GM12891 (cell line): ENCODE measurements at places on chromosomes 3 and 15.

DNA sequence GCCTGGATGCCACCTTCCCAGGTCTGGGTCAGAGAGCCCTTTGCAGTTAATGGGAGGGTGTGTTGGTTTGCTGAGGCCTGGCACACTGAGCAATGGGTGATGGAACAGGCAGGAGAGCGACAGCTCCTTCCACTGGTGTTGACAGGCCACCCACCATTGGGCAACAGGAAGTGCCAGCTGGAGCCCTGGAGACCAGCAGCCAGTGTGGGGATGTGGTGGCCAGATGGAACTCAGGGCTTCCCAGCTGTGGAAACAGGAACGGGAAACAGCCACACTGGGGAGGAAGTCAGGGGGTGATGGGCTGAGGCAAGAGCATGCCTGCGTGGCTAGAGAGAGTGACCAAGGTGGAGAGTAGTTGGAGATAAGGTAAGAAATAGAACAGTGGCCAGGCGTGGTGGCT lies 9.3 kb downstream of the PSTPIP1 start:
- no peak for DNase-seq

GRCh38 chr15:69482686-69483256 lies 30.2 kb downstream of the RPLP1 start:
- no peak for DNase-seq

- no peak for DNase-seq
These were observed 47.0 kb upstream of the PPIB start for GRCh38 chr15:64209680-64210334.

DNA sequence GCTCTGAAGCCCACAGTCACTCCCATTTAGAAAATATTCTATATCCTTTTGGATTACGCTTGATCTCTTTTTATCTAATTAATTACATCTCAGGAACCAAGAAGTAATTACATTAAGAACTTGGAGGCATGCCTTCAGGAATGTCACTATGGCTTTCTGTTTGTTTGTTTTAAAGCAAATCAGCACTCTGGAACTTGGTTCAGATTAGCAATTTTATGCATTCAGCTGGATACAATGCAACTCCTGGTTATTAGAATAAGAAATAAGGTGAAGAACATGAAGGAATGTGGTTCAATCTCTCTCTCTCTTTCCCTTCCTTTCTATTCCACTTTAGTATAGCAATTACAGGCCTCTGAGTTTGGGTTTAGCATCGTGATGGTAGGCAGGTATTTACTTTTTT lies 235.8 kb downstream of the FHIT start:
- no peak for DNase-seq

DNA sequence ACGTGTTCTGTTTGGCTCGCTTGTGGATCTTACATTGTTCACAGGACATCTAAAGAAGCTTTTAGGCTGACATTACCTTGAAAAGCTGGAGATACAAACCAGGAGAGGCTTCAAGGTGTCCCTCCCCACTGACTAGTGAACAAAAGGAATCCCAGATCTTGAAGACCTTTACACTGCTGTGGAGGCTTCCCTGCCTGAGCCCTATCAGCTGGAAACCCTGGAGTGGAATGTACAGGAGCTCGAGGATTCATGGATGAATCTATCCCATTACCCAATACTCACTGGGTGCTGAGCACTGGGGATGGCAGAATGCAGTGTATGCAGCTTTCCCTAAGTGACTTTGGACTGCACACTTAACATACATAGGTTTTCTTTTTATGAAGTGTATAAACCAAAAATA lies 82.3 kb upstream of the MFGE8 start:
- DNase-seq: no peak

DNA sequence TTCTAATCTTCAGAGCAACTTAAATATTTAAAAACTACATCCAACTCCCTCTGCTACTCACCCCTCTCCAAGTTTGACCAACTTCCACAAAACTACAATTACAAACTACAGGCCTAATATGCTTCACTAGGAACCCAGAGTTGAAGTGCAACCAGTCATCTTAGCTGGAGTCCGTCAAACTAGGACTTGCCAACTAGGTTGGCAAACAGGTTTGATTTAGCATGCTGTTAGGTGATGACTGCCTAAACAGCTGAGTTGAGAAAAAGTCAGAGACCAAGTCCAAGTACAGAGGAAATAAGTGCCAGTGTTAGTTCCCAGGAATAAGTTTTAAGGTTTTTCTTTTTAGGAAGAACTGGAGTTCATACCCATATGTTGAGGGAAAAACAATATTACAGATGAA lies 1109.0 kb downstream of the TUSC7 start:
- DNase-seq: no peak

DNA sequence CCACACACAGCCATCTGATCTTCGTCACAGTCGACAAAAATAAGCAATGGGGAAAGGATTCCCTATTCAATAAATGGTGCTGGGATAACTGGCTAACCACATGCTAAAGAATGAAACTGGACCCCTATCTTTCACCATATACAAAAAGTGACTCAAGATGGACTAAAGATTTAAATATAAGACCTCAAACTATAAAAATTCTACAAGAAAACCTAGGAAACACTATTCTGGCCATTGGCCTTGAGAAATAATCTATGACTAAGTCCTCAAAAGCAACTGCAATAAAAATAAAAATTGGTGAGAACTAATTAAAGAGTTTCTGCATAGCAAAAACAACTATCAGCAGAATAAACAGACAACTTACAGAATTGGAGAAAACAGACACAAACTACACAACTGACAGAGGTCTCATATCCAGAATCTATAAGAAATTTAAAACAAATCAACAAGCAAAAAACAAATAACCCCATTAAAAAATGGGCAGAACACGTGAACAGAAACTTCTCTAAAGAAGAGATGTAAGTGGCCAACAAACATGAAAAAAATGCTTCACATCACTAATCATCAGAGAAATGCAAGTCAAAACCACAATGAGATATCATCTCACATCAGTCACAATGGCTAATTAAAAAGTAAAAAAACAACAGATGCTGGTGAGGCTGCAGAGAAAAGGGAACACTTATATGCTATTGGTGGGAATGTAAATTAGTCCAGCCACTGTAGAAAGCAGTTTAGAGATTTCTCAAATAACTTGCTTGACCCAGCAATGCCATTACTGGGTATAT lies 104.0 kb downstream of the NR1I2 start:
- DNase-seq: no peak

GRCh38 chr3:45760878-45761711 lies 35.2 kb downstream of the SLC6A20 start:
- DNase-seq: peak; percentile 75

DNA sequence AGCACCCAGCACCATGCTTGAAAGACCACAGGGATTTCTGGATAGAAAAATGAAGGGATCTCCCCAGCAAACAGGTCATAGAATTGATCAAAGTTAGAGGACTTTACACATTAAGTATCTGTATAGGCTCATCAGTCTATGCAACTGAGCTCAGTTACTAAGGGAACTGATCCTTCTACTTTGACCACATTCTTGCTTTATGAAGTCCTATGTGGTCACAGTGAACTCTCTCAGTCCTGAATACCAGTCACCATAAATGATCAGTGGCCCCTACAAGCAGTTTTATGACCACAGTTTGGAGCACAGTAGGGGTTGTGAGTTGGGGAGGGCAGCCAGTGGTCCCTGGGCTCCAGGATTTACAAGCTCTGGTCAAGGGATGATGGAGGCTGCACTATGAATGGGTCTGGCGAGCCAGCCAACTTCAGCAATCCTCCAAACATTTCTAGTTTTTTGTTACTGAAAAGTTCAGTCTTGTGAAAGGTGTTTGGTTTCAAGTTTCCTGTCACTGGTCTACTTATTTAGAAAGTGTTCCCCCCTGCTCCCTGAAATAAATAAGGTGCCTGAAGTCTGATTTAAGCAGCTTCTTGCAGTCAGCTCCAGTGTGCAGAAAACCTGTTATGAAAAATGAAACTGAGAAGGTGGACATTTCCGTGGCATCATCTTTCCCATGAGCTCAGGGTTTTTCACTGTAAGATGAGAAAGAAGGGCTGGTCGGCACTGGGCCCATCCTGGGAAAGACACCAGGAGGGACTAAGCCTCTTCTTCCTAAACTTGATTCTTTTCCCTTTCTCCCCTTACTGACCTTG lies 75.5 kb downstream of the DAPK2 start:
- peak; percentile 44 for DNase-seq

DNA sequence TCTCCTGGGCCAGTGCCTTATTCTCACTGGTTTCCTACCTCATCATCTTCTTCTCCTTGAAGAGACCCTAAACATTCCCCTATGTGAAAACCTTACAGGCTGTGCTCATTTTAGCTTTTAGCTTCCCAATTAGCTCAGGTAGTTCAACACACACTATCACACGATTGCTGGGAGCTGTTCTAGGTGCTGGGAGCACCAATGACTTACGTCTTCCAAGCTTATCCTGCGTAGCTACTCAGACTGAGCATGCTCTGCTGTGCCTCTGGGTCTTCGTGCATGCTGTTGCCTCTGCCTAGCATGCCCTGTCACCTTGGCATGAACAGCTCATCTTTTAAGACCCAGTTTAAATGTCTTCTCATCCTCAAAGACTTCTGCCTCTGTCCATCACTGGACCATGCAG lies 55.7 kb upstream of the APEH start:
- no peak for DNase-seq

DNA sequence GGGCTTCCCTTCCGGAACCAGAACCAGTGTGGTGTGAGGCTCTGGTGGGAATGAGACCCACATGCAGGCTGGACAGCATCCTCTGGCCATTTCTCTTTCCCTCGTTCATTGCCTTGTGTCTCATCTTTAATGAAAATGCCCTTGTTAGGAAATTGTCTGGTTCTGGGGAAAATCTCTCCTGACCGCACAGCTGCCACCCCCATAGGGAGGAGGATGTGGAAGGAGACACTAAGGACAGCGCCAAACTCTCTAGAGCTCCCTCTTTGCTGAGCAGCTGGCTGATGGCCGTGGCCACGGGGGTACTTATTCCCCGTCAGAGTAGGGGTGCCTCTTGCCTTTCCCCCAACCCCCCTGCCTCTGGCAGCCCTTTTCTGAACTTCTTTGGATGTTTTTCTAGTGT lies 297.6 kb upstream of the C2CD4B start:
- no peak for DNase-seq

GRCh38 chr3:9879830-9880549 lies at the start of gene CIDEC:
Gene CIDEC (minus strand): TSS chr3:9880253. CDS start chr3:9878486, 1,767 bp downstream.
- DNase-seq: no peak

DNA sequence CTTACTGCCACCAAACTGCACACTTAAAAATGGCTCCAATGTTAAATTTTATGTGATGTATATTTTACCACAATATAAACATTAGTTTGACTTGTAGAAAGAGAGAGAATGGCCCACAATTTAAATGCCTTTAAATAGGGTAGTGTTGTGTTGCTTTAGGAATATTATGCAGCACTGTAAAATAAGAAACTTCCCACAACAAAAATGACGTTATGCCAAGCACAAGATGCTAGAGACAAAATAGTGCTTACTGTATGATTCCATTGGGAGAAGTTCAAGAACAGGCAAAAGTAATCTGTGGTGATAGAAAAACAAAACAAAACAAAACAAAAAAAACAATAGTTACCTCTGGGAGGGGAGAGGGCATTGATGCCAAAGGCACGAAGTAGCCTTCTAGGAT lies 91.3 kb downstream of the MEGF11 start:
- no peak for DNase-seq

- no peak for DNase-seq
These were observed 127.0 kb downstream of the EPHB1 start for GRCh38 chr3:134922101-134922500.

GRCh38 chr15:48250640-48251076 lies 44.6 kb downstream of the SLC12A1 start:
- peak; percentile 22 for DNase-seq

DNA sequence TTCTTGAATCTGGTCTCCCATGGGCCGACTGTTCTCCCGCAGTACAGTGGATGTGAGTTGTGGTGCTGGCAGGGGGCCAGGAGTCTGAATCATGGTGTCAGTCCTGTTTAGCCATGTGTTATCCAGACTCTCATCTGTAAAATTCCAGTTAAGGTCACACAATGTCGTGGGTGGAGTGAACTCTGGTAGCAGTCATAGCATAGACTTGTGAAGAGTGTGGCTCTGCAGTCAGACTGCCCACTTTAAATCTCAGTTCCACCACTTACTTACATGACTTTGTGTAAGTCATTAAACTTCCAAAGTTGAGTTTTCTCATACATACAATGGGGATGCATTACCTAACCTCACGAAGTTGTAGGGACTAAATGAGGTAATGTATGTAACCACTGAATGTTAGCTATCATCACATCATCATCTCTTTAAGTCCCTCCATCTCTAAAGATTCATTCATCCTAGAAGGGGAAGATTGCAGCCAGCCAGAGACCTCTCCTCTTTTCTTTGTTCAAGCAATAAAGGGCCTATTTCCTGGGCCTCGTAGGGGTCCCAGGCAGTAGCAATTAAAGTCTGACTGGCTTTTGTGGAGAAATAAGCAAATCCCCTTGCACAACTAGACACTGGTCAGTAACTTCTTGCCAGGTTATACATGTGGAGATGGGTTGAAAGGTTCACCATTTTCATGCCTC lies 93.9 kb downstream of the PCCB start:
- no peak for DNase-seq

- peak; percentile 23 for DNase-seq
These were observed 3.8 kb downstream of the HEG1 start for GRCh38 chr3:125051715-125052581.

- no peak for DNase-seq
These were observed 391.6 kb upstream of the SUCLG2 start for GRCh38 chr3:68045976-68046375.

DNA sequence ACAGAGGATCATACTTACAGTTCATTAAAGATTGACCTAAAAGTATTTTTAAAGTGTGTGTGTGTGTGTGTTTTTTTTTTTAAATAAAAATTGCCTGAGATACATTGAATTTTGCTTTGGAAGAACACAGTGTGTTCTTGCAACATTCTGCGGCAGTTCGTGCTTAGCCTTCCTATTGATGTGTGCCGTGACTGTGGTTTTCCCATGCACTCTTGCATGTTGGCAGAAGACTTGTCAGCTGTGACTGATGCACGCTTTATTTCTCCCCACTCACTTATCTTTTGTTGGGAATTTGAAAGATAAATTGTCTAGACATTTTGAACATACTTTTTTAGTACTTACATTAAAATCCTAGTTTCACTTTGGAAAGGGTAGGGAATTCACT lies 136.3 kb upstream of the LRRFIP2 start:
- DNase-seq: no peak

GRCh38 chr15:90188914-90189748 lies 12.0 kb upstream of the SEMA4B start:
- no peak for DNase-seq

GRCh38 chr3:13379201-13379830 lies 40.8 kb downstream of the NUP210 start:
- DNase-seq: no peak

DNA sequence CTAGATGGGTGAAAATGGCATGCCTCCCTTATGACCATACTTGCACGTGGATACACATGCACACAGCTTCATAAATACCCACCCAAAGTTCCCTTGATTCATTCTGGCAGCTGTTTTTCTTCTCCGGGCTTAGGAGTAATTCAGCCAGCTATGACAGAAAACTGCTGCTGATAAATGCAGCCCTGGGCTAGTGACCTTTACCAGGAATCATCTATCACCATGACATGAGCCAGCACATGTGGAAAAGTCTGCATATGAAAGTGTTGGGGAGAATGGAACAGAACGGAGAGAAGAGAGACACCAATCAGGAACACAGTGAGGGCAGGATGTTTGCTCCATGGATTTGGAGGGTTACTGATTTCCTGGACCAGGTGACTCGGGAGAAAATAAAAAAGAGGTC lies 706.3 kb downstream of the PDCD6IP start:
- DNase-seq: no peak
